ENCODE measurements at places on chromosomes 12 and 14.

GRCh38 chr12:53951577-53952334, 2.9 kb upstream of the HOXC12 start:
- DNase-seq, result no peak

- no peak for DNase-seq
Measured at GRCh38 chr12:62898526-62898925, 36.4 kb downstream of the PPM1H start.

- DNase-seq, result no peak
Measured at GRCh38 chr14:74521756-74522155, 28.2 kb downstream of the ISCA2 start.

DNA sequence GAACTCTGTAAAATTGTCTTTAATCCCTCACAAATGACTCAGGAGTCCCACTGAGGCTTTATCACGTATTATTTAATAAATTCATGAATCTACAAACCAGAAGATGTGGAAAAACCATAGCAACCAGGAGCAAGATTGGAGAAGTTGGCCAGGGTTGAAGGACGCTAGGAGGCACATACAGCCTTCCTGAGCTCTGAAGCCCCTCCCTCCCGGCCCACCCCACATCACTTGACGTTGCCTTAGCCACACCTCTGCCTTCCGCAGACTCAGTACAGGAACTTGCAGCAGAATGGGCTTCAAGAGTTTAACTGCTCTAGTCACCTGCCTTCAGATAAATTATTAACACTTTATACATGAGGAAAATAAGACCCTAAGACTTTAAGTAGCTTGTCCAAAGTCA, 33.9 kb downstream of the SLC35F4 start:
- no peak for DNase-seq

DNA sequence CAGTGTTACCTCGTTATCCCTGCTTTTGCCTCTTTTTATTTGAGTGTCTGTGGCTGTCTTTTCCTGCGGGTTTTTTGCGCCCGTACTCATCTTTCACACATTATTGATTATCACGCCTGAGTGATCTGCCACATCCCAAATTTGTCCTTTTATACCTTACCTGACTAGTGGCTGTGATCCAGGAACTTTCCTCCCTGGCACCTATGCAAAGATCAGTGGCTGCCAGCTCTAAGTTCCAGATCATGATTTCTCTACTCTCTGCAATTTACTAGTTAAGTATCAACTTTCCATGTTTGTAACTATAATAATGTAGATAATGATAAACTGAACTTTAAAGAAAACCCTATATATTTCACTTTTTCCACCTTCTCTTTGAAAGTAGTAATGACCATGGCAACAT, 36.9 kb downstream of the PLEKHA5 start:
- DNase-seq, result no peak

DNA sequence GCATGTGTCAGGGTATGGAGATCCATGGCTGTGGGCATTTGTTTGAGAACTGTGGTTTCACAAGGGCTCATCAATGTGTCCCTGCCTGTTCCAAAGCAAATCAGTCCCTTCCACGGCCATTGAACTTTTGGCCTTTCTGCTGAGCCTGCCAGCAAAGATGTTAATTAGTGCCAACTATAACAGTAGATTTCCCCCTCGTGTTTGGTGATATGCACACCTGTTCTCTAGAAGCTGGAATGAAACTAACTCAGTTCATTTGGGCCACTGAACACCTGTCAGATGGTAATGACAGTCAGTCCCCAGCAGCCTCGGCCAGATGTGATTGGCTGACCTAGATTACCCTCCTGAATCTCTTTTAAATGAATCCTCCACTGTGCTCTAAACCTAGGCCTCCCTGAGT, 43.2 kb downstream of the IRAK3 start:
- DNase-seq, result no peak

- peak; percentile 55 for DNase-seq
Measured at GRCh38 chr12:117189725-117190209, 503 bp downstream of the FBXO21 start.

GRCh38 chr14:54837508-54838149, 65.0 kb downstream of the GCH1 start:
- no peak for DNase-seq

DNA sequence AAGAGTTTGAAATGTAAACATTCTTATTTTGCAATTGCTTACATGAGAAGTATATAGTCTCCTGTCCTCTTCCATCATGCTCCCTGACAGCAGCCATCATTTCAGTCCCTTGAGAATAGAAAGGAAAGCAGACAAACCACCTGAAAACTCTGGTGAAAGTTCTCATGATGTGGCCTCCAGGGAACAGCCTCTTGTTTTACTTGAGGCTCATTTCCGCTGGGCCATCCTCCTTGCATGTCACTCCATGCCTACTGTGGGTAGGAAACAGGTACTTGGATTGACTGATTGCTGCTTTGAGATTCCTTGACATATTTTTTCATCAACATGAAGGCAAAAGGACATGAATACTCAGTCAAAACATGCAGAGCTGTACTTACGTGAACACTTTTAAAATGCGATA, 6.0 kb downstream of the SYT1 start:
- no peak for DNase-seq

DNA sequence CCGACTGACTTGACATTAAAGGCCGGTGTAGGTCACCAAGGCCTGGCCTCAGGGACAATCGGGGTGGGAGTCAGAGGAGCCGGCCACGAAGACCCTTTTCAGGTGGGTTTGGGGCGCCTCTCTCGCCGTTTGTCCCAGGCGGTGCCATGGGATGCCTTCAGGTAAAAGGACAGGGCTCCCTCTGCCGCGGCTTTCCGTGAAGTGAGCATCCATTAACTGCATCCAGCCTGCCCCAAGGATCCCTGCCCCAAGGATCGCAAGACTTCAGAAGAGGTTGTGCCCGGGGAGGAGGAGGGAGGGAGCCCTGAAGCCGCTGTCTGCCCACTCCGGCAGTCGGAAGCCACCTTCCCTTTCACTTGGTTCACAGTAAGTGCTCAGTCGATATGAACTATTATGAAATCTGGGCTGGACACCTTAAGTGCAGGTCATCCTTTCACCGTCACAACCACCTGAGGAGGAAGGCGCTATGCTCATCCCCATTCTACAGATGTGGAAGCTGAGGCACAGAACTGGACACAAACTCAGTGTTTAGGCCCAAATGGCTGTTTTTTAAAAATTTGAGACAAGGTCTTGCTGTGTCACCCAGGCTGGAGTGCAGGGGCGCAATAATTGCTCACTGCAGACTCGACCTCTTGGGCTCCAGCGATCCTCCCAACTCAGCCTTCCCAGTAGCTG, 964 bp downstream of the SDS start:
- DNase-seq, result no peak

DNA sequence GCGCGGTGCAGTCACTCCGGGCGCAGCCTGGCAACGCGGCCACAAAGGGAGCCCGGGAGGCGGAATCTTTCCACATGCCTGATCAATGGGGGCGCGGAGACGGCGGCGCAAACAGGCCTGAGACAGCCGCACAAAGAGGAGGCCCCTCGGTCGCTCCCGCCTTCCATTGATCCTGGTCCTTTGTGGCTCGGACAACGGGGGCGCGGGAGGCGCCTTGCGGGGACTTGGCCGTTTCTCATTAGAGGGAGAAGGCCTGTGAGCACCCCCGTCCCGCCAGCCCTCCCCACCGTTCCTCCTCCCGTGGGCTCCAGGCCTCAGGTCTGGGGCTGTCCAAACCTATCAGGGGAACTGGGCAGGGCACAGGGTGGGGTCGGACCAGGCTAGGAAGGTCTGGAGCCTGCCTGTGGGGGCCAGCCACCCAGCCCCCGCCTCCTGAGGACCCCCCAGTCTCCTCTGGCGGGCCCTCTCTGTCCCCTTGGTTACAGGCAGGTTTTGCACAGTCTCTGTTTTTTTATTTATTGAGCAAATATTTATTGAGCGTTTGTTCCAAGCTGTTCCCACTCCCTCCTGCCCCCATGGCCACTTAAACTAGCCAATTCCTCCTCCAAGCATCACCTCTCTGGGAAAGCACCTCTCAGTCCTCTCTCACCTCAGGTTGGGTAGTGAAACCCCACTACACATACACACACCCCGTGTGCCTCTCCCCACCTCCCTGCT, 29.0 kb upstream of the MSI1 start:
- no peak for DNase-seq

DNA sequence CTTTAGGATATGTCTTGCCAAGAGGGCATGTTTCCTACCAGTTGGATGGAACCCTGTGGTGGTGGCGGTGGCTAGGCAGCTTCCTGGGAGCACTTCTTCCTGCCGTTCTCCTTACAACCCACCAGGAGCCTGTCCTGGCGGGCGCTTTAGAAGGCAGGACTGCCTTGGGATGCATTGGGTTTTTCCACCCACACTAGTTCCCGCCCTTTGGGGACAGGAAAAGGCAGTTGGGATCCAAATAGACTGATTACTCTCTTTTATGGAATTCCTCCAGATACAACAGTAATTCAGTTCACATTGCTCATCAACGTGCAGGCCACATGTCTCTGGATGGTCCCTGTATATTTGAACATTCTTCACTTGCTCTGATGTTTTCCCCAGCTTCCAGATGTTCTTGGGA, 305.7 kb upstream of the SSTR1 start:
- DNase-seq, result no peak
